ENCODE measurements at places on chromosomes 1 and 21.

DNA sequence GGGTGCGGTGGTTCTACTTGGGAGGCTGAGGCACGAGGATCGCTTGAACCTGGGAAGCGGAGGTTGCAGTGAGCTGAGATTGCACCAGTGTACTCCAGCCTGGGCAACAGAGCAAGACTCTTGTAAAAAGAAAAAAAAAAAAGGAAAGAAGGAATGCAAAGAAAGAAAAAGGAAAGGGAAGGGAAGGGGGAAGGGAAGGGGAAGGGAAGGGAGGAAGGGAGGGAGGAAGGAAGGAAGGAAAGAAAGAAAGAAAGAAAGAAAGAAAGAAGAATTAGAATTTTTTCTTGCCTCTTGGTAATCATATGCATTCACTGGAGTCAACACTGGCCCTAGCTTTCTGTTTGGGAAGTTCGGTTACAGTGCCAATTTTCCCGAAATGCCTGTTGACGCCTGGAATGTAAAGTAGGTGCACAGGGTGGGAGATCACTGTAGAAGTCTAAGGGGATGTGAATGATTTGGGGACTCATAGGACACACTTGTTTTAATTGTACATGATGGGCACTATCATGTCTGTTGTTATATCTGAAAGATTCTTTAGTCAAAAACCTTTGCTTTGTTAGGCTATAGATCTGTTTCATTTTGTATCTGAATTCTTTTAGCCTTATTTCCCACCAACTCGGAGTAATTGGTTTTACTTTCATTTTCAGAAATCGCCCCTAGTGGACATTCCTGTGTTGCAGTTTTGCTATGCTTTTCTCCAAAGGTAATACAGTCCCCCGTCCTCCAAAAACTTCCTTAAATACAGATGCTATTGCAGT, 59.8 kb upstream of the MORC3 start:
- DNase-seq, result no peak

GRCh38 chr1:178752891-178753290, 27.8 kb downstream of the RALGPS2 start:
- no peak for DNase-seq

DNA sequence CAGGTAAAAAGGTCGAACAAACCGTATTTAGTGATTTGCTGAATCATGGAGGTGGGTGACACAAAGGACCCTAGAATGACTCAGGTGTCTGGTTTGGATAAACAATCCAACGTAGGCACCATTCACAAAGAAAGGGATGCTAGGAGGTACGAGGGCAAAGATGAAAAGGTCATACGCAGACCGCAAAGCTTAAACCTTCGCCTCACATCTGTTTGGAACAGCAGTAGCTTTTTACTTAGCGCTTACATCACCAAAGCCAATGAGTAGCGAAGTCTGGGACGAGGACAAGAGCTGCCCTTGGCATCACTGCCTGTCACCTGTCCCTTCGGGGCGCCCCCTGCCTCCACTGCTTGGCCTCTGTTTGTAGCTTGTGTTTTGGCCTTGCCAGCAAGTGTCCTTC, 350.2 kb downstream of the SMYD3 start:
- no peak for DNase-seq

GRCh38 chr21:29462479-29462878, 163.8 kb downstream of the BACH1 start:
- no peak for DNase-seq

- no peak for DNase-seq
Measured at GRCh38 chr1:50074931-50075330, 33.8 kb upstream of the ELAVL4 start.

DNA sequence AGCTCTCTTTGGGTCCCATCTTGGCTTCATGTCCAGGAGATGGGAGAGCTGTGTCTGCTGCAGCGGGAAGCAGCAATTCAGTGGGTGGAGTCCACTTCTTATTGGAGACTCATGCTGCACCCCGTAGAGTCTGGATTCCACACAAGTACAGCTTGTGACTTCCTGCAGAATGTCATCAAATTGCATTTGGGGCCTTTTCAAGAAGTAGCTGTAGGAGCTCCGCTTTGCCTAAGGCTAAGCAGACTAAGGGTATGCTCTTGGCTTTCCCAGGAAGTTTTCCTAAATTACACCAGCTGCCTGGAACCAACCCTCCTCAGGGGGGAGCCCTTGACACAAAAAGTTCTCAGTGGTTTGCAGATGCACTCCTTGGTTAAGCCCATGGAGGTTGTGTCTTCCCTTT, 5.7 kb upstream of the MOB3C start:
- DNase-seq, result no peak

- no peak for DNase-seq
Measured at GRCh38 chr1:61160526-61160925, 78.2 kb downstream of the NFIA start.

- no peak for DNase-seq
Measured at GRCh38 chr1:6923416-6923815, 138.2 kb downstream of the CAMTA1 start.

- DNase-seq, result no peak
Measured at GRCh38 chr1:175376194-175376593, 183.6 kb upstream of the KIAA0040 start.

DNA sequence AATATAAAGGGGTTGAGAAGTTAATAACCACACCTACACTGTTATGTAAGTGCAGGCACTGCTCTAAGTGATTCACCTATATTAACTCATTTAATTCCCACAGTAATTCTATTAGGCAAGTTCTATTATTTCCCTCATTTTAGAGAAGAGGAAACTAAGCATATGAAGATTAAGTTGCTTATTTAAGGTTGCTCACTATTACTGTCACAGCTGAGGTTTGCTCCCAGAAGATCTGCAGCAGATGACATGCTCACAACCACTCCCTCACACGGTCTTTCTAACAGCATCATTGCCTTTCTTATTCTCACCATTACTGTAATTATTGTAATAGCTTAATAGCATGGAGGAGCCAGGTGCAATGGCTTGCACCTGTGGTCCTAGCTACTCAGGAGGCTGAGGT, 196.4 kb upstream of the GREM2 start:
- DNase-seq, result no peak

- no peak for DNase-seq
Measured at GRCh38 chr1:230565141-230565540, 77.1 kb upstream of the COG2 start.

GRCh38 chr21:29168891-29169315, 38.5 kb downstream of the MAP3K7CL start:
- no peak for DNase-seq

- no peak for DNase-seq
Measured at GRCh38 chr1:154807048-154807591, 63.0 kb downstream of the KCNN3 start.

DNA sequence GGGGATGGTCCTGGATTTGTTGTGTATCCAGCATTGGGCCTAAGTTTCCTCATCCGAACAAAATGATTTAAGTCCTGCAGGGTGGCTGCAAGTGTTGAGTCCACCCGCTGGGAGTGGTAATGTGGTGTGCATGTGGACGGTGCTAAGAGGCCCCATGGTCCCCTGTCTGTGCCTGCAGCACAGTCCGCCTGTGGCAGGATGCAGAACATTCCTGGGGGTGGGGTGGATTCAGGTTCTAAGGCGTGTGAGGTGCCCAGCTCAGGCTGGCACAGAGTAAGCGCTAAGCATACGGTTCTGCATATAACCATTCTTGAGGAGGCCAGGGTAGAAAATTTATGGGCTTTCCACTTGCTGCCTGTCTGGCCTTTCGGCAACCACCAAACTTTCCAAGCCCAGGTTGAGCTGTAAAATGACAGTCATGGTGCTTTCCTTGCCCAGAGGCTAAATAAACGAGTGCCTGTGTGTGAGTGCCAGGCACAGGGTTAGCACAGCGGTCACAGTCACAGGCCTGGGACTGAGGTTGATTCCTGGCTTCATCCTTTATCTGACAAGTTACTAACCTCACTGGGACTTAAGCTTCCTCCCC, 30.7 kb downstream of the SLC2A1 start:
- no peak for DNase-seq

DNA sequence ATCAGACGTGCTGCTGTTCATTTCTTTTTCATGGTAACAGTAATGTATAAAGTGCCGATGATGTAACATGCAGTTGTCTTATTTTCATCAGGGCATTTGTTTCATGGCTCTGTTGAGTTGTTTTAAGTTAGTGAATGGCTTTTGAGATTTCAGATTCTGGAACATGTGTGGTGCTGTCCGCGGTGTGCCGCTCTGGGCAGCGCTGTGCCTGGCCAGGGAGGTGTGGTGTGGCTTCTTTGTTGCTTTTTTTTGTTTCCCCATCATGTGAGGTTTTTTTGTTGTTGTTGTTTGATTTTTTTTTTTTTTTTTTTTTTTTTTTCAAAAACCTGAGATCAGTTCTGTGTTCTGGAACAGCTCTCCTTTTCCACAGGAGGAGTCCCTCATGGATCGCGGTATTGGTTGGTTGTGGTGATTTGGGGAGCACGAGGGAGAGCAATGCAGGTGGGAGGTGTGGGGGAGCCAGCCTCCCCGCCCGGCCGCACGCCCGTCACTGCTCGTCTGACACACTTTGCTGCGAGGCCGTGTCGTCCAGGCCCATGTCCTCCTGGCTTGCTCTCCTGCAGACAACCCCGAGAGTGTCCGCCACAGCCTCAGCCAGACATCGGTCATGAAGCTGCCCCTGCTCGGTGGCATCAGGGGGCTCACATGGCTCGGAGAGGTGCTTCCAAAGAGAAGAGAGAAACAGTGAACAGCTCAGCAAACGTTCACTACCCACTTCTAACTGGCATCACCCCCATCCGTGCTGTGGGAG, 33.6 kb downstream of the NTPCR start:
- DNase-seq, result no peak

- no peak for DNase-seq
Measured at GRCh38 chr21:15442743-15443469, 286.9 kb upstream of the USP25 start.

- no peak for DNase-seq
Measured at GRCh38 chr1:6588893-6589520, 9.2 kb downstream of the ZBTB48 start.

- DNase-seq, result no peak
Measured at GRCh38 chr1:228084797-228085196, 2.3 kb downstream of the ARF1 start.

DNA sequence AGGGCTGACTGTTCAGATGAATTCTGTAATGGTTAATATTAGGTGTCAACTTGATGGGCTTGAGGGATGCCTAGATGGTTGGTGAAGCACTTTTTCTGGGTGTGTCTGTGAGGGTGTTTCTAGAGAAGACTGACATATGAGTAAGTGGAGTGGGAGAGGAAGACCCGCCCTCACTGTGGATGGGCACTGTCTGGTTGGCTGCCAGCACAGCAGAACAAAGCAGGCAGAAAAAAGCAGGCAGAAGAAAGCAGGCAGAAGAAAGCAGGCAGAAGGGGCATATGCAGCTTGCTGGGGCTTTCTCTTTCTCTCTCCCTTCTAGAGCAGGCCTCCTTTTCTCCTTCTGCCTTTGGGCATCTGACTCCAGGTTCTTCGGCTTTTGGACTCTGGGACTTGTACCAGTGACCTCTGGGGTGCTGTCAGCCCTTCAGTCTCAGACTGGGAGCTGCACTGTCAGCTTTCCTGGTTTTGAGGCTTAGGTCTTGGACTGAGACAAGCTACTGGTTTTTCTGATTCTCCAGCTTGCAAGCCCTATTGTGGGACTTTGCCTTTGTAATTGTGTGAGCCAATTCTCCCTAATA, 42.9 kb upstream of the CD2 start:
- no peak for DNase-seq

- DNase-seq, result no peak
Measured at GRCh38 chr1:24541711-24542346, 14.1 kb upstream of the NCMAP start.

- no peak for DNase-seq
Measured at GRCh38 chr1:13667691-13668090, 32.3 kb upstream of the PRDM2 start.

DNA sequence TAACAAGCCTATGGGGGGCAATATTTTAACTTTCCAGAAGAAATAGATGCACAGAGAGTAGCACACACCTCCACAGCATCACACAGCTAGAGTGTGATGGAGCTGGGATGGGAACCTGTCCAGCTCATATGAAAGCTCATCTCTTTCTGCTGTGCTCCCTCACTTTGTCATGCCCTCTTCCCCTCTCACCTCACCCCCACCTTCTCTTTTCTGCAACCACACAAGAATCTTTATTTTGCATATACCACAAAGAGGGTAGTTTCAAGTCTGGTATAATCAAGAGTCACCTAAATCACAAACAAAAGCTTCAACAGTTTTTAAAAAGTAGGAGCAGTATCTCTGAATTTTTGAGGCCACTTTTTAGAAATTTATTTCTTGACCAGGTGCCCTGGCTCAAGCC, 22.6 kb downstream of the FOXD2 start:
- no peak for DNase-seq

GRCh38 chr1:156743367-156744302, 2.7 kb upstream of the MRPL24 start:
- DNase-seq, result no peak

- no peak for DNase-seq
Measured at GRCh38 chr1:65674522-65674921, 118.2 kb upstream of the PDE4B start.

GRCh38 chr1:92277105-92277723, 21.6 kb downstream of the GLMN start:
- no peak for DNase-seq

DNA sequence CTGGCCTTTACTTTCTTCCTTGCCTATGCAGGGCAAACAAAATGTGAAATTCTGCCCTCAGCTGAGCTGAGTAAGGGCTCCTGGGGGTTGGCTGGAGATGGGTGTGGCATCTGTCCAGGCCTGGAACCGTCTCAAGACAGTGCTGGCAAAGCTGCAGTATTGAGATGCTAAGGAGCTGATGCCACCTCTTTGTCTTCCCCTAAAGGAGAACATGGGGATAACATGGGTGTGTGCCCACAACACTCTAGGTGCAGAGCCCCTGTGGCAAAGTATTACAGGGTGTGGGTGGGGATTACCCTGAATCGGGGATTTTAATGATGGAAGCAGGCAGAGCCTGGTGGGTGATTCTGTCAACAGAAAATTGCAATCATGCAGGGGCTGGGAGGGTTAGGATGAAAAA, 2.5 kb upstream of the ST3GAL3 start:
- DNase-seq, result no peak

- no peak for DNase-seq
Measured at GRCh38 chr1:24216276-24217074, 29.4 kb upstream of the IFNLR1 start.

GRCh38 chr1:194233069-194233468, 1046.7 kb upstream of the B3GALT2 start:
- DNase-seq, result no peak

DNA sequence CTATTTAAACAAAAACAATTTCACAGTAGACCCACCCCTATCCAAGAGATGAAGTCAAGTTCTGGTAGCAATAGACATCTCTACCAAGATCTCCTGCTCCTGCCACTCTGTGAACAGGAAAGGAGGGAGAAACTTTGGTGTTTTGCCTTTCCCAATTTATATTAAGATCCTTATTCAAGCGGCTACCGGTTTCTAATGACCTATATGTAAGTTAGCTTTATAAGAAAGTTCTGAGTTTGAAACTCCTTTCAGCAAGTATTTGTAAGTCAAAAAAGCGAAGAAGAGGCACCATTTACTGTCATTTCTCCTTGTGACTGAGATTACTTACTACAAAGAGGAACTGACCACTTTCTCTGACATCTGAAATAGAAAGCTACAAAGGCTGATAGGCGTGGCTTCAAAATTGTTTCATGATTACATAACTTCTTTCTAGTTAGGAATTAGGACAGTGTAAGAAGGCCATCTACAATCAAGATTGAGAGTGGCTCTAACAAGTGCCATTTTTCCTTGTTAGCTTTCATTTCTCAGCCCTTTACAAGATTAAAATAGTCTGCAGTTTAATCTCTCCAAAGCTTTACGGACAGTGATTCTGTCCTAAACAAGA, at the start of gene MNDA:
Gene MNDA, plus strand, starts transcription at position 448 of the 604 bp plus-strand sequence. CDS start 10,803 bp downstream, outside the sequence.
- no peak for DNase-seq

- DNase-seq, result no peak
Measured at GRCh38 chr21:21851657-21852056, 853.4 kb downstream of the NCAM2 start.

All from caudate nucleus (tissue), 63 donors.